Stimulated activated CD4-positive, alpha-beta T cell treated with anti-CD3 and anti-CD28 coated beads, Interleukin-12 subunit alpha, Interleukin-12 subunit beta, amount 100 ng/mL, for 4 hours (primary cell): ENCODE measurements at places on chromosomes 2 and 18.

GRCh38 chr2:101806123-101806522, 108.6 kb downstream of the MAP4K4 start:
- no peak for DNase-seq

GRCh38 chr2:12766421-12766879, 49.7 kb downstream of the TRIB2 start:
- DNase-seq, result no peak

DNA sequence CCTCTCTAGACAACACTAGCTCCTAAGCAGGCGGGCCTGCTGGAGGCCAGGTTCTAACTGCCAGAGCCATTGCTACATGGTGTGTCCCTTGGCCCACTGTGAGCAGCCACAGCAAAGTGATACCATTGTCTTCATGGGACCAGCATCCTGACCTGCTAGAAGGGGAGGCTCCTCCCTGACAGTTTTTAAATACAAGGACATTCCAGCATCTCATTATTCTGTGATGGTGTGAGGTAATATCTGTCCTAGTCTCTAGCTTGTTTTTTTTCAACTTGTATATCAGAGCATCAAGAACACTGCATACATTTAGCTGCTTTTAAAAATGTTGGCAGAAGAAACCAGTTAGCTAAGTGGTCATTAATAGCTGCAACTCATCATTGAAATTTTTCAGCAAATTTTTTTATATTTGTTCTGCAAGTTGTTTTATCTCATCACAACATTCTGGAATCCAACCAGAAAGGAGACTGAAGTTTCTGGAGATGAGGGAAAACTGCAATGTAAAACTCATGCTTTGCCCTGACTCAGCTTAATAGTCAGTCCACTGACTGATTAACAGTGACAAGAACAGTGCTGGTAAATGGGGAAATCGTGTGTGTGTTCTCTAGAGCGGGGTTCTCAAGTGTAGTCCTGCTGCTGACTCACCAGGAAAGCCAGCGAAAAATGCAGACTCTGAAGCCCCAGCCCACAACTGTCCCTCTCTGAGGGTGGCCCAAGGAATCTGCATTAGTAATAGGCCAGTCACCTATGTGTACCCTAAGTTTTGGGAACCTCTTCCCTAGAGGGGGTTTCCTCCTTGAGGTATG, 17.8 kb downstream of the MAPRE3 start:
- DNase-seq, result no peak

- DNase-seq, result no peak
Measured at GRCh38 chr2:122528958-122529705, 773.7 kb downstream of the TSN start.

- DNase-seq, result no peak
Measured at GRCh38 chr2:242063850-242064249, 194.3 kb downstream of the RTP5 start.

DNA sequence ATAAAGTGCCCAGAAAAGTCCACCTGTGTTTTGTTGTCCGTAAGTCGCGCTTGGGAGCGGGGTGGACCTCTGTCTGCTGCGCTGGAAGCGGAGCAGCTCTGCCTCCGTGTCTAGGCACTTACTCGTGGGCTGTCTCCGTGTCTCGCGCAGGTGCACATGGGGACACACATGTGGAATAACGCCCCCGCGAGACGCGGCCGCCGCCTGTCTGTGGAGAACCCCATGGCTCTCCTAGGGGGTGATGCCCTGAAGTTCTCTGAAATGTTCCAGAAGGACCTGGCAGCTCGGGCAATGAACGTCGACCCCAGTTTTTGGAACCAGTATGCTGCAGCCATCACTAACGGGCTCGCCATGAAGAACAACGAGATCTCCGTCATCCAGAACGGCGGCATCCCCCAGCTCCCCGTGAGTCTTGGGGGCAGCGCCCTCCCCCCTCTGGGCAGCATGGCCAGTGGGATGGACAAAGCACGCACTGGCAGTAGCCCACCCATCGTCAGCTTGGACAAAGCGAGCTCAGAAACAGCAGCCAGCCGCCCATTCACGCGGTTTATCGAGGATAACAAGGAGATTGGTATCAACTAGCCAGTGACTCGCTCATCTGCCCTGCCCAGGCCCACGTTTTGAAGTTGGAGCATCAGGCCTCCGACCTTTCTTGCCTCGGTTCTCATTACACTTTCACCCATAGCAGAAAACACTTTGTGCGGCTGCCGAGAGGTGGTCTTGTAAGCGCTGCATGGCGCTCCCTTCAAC, 17.3 kb downstream of the SALL3 start:
- DNase-seq, result no peak

GRCh38 chr2:201699416-201699815, 972 bp upstream of the MPP4 start:
- DNase-seq, result no peak

DNA sequence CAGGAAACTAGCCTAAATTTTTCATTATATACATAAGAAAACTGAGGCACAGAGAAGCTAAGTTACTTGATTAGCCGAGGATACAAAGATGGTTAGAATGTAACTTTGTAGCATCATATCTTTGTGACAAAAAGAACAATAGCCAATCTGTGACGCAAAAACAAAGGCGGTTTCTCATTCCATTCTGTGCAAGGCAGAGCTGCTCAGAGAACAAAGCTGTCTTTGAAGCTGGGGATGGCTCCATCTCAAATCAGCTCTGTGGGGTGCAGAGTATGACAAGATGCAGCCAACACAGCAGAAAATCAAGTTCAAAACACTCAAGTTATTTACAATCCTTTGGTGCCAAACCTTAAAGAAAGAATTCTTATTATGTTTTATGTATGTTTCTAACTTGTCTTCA, 81.9 kb upstream of the VWC2L start:
- no peak for DNase-seq

DNA sequence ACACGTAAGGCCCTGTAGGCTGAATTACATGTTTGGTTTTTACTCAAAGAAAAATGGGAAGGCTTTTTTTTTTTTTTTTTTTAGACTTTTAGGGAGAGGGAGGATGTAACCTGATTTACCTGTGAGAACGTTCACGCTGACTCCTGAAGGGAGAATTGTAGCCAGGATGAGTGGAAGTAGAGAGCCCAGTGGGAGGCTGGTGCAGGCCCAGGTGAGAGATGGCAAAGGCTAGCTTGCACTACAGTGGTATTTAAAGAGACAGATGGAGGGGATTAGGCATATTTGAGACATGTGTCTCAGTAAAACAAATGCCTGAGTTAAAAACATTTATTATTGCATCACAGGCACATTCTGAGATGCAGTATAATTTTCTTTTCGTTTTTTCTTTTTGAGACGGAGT, 107.9 kb downstream of the CCDC85A start:
- no peak for DNase-seq

DNA sequence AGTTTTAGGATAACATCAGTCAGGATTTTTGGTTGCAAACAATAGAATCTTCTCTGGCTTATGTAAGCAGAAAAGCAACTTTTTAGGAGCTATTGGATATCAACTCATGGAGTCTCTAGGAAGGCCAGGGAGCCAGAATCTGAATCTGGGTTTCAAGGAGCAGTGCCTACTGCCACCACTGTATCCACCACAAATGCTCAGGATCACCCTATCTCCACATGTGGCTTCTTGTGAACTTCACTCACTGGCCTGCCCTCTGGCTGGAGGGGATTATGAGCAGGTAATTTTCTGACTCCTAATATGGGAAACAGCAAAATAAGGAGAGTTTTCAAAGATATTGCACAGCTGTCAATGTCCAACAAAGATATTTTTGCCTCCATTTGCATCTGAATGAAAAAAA, 142.9 kb downstream of the PKP4 start:
- no peak for DNase-seq

DNA sequence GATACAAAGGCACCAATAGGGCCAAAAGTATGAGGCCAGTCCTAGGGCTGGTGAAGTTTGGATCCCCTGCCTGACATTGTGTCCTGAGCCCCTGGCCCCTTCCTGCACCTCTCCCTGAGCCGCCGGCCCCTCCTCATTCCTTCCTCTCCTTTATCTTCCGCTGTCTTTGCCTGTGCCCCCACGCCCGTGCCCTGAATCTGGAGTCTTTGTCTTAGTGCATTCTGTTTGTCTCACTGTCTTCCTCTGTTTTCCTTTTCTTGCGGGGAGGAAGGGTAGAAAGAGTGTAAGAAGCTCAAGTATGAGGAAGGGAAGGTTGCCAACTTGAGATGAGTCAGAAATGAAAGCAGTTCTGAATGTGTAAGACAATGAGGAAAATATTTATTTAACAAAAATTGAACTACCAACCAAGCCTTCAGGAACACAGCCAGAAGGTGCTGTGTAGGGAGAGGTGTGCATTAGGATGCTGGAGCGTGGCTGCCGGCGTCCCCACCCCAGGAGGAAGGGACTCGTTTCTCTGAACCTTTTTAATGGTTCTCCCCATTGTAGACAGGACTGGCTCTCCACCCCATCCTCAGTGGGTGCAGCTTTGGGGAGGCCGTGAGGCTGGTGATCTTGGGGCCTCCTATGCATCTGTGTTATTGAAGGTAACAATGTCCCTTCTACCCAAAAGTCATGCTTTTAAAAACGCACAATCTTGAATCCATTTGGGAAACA, 133.1 kb downstream of the NEDD4L start:
- no peak for DNase-seq

DNA sequence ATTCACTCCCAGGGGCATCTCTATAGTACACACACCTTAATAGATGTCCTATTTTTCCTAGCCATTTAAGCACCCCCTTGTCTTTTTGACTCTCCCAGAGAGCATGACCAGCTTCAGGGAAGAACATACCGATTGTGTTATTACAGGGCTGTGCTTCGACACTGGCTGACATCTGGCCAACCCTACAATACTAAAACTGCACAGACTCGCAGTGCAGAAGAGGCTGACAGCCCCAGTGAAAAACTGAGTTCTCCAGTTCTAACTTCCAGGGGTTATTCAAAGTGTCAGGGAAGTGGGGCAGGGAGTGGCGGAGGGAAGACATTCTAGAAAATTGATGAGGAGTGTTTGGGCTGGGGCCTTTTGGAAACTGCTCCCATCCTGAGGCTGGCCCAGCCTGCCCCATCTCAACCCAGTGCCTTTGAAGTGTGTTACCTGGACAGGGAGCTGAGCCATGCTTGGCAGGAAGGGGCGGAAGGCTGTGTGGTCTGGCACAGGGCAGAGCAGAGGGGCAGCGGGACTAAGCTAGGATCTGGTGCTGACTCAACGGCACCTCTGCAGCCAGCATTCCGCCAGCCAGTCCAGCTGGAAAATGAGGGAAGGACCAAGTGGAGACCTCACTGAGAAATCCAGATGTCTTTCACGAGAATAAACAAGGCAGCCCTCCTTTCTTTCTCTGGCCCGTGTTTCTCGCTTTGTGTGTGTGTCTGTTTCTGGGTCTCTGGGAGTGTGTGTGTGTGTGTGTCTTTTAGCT, 15.4 kb upstream of the IGFBP5 start:
- DNase-seq, result no peak

DNA sequence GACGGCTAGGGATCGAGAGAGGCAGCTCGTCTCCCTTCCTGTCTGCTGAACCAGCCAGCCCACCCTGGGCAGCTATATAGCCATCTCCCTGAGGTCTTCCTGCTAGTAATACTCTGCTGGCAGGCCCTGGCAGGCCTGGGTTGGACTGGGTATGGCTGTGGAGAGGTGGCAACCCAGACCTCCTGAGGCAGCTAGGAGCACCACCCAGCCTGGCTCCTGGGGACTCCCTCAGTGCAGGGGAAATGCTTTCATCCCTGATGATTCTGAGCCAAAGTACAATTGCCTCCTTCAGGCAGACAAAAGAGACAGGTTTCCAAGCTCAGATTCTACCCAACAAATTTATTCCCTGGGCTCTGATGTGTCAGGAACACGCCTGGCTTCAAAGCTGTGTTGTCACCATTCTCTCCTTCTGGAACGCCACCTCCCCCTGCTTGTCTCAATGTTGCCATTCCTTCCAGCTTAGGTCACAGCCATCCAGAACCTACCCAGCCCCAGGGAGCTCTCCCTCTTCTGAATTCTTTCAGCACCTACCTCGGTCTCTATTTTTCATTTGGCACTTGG, 4.7 kb upstream of the DNAJB2 start:
- DNase-seq, result no peak

DNA sequence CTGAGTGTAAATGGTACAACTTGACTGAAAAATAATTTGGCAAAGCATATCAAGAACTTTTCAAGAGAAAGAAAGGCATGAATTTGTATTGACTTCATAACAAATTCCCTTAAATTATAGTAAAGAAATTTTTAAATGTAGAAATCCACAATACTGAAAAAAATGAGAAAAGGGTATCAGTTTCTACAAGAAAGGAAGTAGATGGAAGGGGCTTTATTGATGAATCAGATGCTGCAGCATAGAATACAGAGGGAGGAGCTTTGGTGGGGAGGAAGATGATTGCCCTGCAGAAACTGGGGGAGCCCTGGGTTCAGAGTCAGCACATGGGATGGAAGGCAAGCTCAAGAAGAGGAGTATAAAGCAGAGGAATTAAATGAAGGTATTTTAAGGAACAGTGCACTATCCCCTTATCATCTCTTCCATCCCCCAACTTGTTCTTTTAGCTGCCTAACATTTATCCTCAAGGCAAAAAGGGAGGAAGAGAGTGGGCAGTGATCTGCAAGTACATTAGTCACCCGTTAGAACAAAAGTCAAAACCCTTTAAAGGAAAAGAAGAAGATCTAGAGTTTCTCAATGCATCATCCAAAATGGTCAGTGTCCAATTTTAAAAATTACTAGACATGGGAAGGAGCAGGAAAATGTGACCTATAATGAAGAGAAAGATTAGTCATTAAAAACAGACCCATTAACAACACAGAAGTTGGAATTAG, 77.7 kb downstream of the KCTD18 start:
- DNase-seq, result no peak

DNA sequence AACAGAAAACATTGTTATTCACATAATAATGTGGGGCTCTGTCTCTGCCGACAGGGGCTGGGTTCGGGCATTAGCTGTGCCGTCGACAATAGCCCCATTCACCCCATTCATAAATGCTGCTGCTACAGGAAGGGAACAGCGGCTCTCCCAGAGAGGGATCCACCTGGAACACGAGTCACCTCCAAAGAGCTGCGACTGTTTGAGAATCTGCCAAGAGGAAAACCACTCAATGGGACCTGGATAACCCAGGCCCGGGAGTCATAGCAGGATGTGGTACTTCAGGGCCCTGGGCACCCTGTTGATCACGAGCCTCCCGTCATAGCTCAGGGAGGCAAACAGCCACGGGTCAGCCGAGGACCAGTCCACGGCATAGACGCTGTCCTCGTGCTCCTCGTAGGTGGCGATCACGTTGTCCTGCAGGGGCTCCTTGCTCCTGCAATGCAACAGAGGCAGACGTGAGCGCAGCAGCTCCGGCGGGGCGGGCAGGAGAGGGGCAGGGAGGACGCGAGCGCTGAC, 188.5 kb downstream of the EIPR1 start:
- no peak for DNase-seq

GRCh38 chr2:151437630-151438029, 27.9 kb downstream of the RIF1 start:
- no peak for DNase-seq
